CD8-positive, alpha-beta T cell (primary cell): ENCODE measurements at places on chromosomes 6 and 20.
A peak's percentile ranks its signal among the peaks of the same experiment; 100 is the strongest.

- no peak for DNase-seq
Measured at GRCh38 chr20:59623133-59623532, 18.8 kb downstream of the PHACTR3 start.

- no peak for DNase-seq
Measured at GRCh38 chr20:59333951-59334350, 33.5 kb downstream of the EDN3 start.

- DNase-seq = no peak
Measured at GRCh38 chr6:144176043-144176442, 25.7 kb downstream of the STX11 start.

DNA sequence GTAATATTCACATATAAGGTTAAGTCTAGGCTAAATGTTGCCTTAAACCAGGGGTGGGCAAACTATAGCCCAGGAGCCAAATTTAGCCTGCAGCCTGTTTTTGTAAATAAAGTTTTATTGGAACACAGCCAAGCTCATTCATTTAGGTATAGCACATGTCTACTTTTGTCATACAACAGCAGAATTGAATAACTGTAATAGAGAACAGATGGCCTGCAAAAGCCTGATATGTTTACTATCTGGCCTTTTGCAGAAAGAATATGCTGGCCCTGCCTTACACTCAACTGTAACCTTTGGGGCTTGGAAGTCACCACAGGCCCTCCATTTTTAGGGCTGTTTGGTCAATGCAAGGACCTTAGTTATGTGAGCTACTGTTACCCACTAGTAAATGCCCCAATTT, 17.7 kb upstream of the BCLAF1 start:
- DNase-seq = no peak

DNA sequence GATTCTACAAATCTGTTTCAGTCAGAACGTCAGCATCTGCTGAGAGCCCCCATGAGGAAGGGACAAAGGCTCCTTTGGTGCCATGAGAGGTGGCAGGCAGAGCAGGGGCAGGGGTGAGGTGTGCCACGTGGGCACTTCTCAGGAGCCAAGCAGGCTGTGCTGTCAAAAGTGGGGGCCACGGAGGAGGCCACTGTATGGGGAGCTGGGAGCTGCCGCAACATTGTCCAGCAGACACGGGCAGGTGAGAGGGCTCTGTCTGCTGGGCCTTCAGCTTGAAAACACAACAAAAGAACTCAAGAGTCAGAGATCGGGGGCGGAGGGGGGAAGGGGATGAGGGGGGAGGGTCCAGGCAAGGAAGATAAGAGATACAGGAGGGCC, 21.6 kb upstream of the FOXP4 start:
- no peak for DNase-seq

GRCh38 chr20:2206957-2207769, 88.6 kb upstream of the TGM3 start:
- peak; percentile 23 for DNase-seq

GRCh38 chr20:9388160-9388812, 126.1 kb upstream of the LAMP5 start:
- DNase-seq = no peak

DNA sequence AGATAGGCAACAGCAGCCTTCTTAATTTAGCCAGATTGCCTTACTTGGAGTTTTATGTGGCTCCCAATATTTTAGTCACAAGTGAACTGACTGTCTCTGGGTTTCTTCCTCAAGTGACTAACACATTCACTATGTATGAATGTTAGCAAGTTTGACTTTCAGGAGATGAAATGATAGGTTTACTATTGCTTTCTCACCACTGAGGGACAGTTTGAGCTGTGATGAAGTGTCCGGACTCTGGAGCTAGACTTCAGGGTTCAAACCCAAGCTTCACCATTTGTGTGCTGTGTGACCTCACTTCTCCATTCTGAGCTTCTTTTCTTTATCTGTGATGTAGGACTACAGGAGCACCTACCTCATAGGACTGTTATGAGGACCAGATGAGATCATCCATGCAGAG, 8.2 kb downstream of the DHX35 start:
- no peak for DNase-seq

DNA sequence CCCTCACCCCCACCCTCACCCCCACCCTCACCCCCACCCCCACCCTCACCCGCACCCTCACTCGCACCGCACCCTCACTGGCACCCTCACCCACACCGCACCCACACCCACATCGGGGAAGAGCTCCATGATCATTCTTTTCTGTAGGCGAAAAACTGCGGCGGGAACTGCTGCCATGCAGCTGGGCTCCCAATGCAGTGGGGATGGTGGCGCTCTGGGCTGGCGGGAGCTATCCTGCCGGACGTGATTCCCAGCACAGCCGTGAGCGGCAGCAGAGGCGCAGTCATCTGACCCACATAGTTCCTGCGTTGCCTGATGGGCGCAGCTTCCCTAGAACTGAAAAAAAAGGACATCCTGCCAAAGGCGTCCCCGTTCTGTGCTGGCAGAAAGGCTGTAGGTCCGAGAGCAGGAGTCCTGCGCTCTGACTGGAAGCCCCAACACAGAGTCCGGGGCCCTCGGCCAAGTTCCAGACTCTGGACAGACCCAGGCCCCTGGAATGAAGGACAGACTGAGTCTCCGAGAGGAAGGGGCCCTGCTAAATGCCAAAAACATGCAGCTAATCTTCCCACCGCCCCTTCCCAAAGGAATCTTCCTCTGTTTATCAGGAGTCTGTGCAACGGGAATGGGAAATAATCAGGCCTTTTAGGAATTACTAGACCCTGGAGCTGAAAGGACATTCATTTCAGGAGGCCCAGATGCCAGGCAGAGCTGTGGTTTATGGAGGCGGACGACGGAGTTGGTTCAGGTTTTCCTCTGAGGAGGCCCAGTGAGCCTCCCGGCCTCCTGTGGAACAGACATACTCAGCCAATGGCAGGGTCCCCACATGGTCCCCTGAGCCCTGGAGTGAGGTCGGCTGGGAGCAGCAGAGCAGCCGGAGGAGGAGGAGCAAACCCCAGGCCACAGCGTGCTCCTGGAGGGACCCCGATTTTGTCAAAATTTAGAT, 14.1 kb upstream of the TCFL5 start:
- no peak for DNase-seq

GRCh38 chr6:31038559-31038958, 28.3 kb downstream of the MUC22 start:
- no peak for DNase-seq
